ENCODE measurements at places on chromosomes 16 and 17. TPM values are rescaled to one million over a fixed set of nuclear protein-coding genes. Genes with fewer than 3 reads are reported as not detected.

TSNAXIP1 gene
- 0.56 TPM for total RNA-seq

- no peak for DNase-seq
These were observed 79.7 kb downstream of the PLD6 start for GRCh38 chr17:17126131-17127110.

GRCh38 chr17:16943541-16944333 is 28.2 kb downstream of the TNFRSF13B start:
- DNase-seq, result no peak

DNA sequence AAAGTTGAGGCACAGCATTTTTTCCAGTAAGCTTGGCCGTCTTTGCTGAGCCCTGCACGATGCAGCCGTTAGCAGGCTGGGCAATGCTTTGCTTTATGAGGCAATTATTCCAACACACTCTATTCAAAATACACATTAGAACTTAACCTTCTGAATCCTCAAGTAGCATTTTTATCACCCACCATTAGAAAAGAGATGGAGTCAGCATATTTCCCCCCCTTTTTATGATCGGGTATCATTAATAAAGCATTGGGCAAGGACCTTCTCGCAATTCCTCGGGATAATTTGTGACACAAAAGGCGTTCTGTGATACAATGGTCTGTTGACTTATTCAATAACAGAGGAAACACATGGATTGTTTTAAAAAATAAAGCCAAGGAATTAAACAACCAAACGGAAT is 374.5 kb upstream of the RBFOX1 start:
- no peak for DNase-seq

GRCh38 chr16:19881783-19882182 is 2.9 kb downstream of the GPRC5B start:
- DNase-seq, result no peak

- DNase-seq, result peak; percentile 82
These were observed 14.0 kb downstream of the UBALD2 start for GRCh38 chr17:76278952-76279741.

GRCh38 chr16:75621170-75621477 is 2.0 kb downstream of the ADAT1 start:
- DNase-seq, result no peak

GRCh38 chr17:68819465-68819864 is 135.7 kb downstream of the ABCA8 start:
- DNase-seq, result no peak

ZNF688 gene
- total RNA-seq, result 38.2 TPM

CHST4 gene
- not detected for total RNA-seq

DNA sequence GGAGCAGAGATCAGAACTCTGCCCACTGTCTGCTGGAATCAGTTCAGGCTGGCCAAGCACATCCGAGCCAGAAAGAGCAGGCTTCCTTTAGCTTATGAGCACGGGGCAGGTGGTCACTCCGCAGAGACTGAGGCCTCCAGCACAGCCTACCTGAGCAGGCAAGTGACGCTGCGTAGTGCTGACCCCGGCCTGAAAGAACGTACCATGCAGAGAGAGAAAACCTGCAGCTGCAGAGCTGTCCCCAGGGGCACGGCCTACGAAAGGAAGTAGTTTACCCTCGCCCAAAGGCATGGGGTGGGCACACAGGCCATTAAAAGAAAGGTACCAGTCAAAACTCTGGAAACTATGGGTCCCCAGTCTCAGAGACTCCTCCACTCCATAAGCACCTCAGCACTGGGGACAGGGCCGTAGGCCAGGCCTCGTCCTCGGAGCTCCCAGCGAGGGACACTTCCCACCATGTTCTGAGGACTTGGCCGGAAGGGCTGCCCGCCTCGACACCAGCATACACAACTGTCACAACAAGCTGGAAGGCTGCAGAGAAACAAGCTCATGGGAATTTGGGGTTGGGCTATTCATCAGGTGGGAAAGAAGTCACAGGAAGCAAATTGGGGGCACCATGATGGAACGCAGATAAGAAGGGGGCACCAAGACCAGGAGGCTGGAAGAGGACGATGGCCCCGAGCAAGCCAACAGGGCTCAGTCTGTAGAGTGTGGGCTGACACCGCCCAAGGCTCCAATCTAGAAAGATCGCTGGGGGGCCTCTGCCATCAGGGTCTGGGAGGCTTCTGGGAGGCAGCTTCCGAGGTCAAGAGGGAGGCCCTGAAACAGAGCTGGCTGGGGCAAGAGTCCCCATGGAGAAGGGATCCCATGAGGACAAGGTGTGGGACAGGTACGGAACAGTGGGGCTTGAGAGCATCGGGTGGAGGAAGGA is 21.2 kb downstream of the MEAK7 start:
- no peak for DNase-seq

DNA sequence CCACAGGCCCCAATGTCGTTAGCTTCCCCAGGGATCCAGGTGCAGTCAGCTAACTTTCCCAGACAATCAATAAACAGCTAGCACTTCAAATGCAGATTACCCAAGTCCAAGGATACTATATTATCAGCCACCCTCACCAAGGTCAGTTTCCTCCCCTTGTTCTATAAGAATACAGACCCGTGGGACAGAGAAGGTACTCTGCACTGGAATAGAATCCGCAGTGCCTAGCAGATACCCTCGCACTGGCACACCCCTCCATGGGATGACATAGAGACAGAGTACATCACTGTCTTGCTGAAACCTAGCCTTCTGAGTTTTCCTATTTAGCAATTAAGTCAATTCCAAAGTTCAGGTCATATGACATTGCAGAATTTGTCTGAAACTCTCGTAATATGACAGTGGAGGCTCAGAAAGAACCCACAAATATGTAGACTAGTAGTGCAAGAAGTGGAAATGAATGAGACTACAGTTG is 40.0 kb upstream of the ABCA10 start:
- no peak for DNase-seq

MT1H gene
- total RNA-seq, result not detected

GRCh38 chr17:81489012-81489997 is 23.3 kb downstream of the ACTG1 start:
- DNase-seq, result no peak

GRCh38 chr17:34979650-34980352 is 511 bp upstream of the LIG3 start:
- no peak for DNase-seq

GRCh38 chr16:11211977-11212797 is 43.8 kb downstream of the SOCS1 start:
- DNase-seq, result no peak

DNA sequence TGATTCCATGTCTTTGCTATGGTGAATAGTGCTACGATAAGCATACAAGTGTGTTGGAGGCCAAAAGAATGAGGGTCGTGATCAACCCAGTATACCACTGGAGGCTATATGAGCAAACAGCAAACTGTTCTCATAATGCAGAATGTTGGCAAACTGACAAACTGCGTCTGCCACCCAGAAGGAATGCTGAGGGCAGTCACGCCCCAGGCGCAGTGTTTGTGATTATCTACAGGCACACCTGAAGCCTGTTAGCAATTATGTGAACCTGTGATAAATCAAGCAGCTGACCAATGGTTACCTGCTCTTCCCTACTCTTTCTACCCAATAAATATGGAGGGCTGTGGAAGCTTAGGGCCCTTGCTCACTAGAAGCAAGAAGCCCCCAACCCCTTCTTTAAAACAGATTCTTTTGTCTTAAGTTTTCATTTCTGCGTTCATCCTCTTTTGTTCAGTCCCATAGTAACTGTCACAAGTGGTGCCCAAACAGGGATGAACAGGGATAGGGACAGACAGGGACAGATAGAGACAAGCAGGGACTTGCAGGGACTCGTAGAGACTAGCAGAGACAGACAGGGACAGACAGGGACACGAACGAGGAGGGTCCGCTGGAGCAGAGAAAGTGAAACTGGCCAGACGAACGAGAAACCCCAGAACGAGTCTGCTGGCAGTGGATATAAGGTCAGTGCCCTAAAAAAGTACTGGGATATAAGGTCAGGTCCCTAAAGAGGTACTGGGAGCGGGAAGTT is 25.1 kb downstream of the CD300LG start:
- DNase-seq, result no peak

TACO1 gene
- 28.7 TPM for total RNA-seq

- DNase-seq, result no peak
These were observed 8.7 kb downstream of the C16orf87 start for GRCh38 chr16:46822270-46822669.

PRKCA gene
- total RNA-seq, result 16.8 TPM

PRDM7 gene
- total RNA-seq, result not detected

CCL13 gene
- not detected for total RNA-seq

- DNase-seq, result no peak
These were observed 49.8 kb downstream of the IRX3 start for GRCh38 chr16:54236773-54237172.

- no peak for DNase-seq
These were observed 210.8 kb downstream of the NTN1 start for GRCh38 chr17:9232155-9232475.

GRCh38 chr16:119835-120491 is 18.5 kb downstream of the NPRL3 start:
- DNase-seq, result no peak

DNA sequence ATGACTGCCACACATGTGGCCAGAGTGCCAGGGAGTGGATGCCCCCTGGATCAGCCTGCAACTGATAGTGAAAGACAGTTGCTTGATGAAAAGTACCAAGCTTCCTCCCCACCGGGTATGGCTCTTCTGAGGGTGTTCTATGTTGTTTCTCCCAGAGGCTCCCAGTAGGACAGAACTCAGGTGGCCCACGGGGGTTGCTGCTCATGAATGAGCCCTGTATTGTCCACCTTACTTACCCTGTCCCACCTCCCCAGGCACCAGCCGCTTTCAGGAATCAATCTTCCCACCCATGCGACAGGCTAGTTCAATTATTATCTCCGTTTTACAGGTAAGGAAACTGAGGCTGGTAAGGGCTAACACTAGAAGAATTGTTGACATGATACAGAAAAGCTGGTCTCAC is 34.9 kb upstream of the RGS9 start:
- DNase-seq, result no peak

DNA sequence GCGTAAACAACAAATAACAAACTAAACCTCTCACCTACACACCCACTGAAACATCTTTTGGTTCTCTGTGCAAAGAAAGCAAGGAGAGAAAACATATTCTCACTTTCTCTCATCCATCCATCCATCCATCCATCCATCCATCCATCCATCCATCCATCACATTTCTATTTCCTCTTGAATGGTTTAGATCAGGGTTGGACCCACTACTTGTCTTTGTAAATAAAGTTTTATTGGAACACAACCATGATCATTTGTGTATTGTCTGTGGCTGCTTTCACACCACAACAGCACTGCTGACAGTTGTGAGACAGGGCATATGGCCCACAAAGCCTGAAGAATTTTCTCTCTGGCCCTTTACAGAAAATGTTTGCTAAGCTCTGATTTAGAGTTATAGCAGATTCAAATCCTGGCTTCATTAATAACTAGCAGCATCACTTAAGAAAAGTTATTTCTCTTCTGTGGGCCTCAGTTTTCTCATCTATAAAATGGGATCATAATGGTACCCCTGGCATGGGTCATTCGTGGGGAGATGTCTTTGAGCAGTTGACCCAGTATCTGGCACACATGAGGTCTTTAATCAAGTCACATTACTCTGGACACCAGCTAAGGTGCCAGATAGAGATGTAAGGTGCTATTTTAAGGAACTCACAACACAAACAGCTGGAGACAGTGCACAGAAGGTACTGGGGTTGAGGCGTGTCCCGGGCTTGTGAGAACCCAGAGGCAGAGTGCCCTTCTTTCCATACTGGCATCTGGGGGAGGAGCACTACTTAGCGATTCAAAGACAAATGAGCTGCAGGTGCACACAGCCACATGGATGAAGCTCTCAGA is 146.3 kb downstream of the CMIP start:
- no peak for DNase-seq

TBC1D3 gene
- total RNA-seq, result not detected

- DNase-seq, result no peak
These were observed 1424.4 kb downstream of the CDH8 start for GRCh38 chr16:60611844-60612243.

- DNase-seq, result no peak
These were observed 4.8 kb downstream of the TNP2 start for GRCh38 chr16:11264155-11264832.

DNA sequence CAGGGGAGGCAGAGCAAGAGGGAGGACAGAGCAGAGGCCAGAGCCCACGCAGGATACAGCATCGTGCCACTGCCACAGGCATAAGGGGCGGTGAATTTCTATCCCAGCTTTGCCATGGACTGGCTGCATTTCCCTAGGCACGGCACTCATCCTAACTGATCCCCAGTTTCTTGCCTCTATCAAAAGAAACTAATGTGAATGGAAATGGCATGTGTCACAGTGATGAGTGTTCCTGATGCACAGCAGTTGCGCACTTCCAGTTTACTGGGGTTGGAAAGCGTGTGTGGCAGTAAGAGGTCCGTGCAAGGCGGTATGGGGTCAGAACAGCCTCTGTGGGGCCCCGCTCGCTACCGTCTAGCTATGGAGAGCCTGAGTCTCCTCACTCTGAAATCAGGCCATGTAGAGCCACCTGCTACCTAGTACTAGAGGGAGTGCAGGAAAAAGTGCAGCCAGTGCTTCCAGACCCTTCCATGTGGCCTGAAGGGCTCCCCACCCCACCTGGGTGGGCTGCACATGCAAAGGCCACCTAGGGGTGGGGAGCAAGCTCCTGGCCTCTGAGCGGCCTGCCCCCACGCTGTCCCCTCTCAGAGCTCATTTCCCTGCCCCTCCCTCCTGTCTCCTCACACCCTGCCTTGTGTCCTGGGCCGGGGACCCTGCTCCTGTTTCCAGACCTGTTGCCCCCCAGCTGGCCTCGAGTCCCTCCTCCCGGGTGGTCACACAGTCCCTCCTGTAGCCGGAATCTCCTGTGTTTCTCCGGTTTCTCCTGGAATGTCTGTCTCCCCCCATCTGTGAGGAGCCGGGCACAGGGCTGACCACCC is 5.0 kb upstream of the KCNJ18 start:
- DNase-seq, result no peak

Data from gastrocnemius medialis (tissue), 4 donors.